ENCODE measurements at places on chromosomes 5 and 9. TPM values are rescaled to one million over a fixed set of nuclear protein-coding genes. Genes with fewer than 3 reads are reported as not detected.

Gene GNA14
- 2.1 TPM for total RNA-seq

Gene SPACA9
- 1.9 TPM for total RNA-seq

Gene MAP3K1
- total RNA-seq, result 17.7 TPM

Gene IFNK
- total RNA-seq, result not detected

Gene SLC6A7
- 0.35 TPM for total RNA-seq

Gene BRD3
- 16.8 TPM for total RNA-seq

Gene STPG3
- total RNA-seq, result not detected

Gene PSD2
- total RNA-seq, result 0.18 TPM

Gene IER5L
- 7.2 TPM for total RNA-seq

Gene FAM174A
- total RNA-seq, result 27.0 TPM

Gene SPATA31C2
- 0.04 TPM for total RNA-seq

Gene FOXD4
- total RNA-seq, result 0.58 TPM

- DNase-seq, result no peak
Measured at GRCh38 chr9:129101279-129101678, 9.3 kb downstream of the CRAT start.

DNA sequence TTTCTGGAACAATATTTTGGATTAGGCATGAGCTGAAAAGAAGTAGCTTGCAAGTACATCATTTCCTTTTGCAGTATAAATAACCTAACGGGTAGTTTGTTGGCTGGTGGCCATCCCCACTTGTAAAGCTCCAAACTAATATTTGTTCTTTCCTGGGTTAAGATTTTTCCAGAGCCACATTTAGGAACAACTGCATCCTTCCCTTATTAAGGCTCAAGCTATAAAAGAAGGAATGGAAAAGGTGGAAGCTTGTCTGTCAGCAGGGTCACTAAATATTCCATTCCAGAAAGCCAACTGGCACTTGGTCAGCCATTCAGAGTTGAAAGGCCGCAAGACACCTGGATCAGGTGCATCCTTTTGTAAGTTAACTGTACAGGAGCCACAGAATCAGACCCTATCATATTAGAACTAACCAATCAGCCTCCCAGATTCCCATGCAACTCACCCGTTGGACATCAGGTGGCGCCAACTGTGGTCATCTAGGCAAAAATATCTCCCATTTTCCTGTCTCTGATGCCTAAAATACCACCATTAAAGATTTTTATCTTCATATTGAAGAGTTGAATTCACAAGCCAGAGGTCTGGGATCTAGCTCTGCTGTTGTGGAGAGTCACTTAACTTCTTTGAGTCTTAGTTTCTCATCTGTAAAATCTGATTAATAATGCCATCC, 82.9 kb downstream of the PTCD2 start:
- peak; percentile 64 for DNase-seq

DNA sequence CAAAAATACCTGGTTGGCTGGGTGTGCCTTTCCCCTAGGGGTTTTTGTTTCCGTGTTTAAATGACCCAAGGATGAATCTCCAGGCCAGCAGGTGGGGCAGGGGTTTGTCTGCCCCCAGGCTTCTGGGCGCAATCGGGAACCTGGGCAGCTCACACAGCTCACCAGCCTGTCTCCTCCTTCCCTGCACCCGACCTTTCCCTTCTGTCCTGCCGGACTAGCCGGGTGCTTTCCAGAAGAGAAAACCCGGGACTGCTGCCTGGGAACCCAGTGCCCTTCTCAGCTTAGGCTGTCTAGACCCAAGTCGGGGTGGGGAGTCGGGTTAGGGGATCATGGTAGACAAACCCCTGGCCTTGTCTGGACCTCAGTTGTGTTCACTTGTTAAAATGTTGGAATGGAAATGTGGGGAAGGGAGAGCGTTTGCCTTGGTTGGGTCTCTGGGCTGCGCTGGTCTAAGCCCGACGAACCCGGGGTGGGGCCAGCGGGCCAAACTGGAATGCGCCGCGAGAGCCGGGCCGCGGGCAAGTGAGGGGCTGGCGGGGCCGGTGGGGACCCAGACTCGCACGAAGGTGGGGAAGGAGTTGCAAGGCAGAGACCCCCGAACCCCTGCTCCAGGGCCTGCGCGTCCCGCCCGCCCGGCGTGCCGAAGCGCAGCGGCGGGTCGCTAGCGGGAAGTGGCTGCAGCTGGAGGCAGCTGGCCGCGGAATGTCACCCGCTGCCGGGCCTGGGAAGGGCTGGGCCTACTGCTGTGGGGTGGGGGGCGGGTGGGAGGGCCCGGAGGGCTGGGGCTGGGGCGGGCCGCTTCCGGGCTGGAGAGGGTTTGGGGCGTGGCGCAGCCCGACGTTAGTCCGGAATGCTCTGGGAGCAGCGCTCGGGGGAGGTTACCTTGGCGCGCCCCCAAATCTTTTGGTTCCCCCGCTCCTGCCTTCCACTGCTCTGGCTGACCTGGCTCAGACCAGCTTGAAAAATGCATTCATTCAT, 84.6 kb downstream of the DAB2IP start:
- DNase-seq, result peak; percentile 88

DNA sequence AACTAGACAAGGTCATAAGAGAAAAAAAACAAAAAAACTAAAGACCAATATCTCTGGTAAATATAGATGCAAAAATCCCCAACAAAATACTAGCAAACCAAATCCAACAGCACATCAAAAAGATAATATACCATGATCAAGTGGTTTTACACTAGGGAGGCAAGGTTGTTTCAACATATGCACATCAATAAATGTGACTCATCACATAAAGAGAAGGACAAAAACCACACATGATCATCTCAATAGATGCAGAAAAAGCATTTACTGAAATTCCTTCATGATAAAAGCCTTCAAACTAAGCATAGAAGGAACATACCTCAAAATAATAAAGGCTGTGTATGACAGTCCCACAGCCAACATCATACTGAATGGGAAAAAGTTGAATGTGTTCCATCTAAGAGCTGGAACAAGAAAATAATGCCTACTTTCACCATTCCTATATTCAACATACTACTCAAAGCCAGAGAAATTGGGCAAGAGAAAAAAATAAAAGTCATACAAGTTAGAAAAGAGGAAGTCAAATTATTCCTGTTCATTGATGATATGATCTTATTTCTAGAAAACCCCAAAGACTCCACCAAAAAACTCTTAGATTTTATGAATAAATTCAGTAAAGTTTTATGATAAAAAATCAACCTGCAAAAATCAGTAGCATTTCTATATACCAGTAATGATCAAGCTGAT, 72.2 kb upstream of the FAM169A start:
- DNase-seq, result no peak

- peak; percentile 18 for DNase-seq
Measured at GRCh38 chr5:176508603-176509002, 28.6 kb downstream of the RNF44 start.

DNA sequence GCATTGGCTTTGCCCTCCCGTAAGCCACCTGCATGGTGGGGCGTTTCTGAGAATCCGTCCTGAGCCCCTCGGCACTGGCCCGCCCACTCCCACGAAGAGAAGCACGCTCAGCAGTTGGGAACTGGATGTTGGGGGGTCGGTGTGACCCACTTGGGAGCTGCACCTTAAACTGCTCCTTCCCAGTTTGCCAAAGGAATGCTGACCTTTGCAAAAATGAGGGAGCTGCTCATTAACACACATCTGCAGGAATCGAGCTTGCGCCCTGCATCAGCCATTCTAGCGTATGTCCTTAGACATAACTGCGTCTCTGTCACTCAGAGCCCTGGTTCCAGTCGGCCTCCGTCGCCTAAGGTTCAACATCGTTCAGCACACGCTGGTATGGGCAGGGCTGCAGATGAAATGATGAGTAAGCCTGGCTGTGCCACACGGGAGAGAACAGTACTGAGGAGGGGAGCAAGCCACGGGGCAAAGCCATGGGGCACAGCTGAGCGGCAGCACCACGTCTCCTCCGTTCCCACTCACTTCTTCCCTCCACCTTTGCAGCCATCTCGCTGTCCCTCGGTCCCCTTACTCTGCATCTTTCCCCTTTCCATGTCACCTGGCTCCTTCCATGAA, 28.8 kb upstream of the NCS1 start:
- DNase-seq, result no peak

DNA sequence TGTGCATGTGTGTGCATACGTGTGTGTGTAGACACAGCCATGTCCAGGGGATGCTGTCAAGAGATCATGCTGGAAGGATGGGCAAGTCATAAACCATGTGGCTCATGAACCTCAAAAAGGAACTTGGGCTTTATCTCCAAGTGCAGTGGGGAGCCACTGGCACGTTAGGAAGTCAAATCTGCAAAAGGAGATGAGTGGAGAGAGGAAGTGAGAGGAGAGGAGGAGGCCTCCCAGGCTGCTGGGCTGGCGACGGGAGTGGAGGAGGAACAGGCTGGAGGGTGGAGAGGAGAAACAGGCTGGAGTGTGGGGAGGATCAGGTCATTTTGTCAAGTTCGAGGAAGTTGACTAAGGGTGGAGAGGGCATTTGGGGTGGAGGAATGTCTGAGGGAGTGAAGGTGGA, 29.2 kb upstream of the TIFAB start:
- no peak for DNase-seq

DNA sequence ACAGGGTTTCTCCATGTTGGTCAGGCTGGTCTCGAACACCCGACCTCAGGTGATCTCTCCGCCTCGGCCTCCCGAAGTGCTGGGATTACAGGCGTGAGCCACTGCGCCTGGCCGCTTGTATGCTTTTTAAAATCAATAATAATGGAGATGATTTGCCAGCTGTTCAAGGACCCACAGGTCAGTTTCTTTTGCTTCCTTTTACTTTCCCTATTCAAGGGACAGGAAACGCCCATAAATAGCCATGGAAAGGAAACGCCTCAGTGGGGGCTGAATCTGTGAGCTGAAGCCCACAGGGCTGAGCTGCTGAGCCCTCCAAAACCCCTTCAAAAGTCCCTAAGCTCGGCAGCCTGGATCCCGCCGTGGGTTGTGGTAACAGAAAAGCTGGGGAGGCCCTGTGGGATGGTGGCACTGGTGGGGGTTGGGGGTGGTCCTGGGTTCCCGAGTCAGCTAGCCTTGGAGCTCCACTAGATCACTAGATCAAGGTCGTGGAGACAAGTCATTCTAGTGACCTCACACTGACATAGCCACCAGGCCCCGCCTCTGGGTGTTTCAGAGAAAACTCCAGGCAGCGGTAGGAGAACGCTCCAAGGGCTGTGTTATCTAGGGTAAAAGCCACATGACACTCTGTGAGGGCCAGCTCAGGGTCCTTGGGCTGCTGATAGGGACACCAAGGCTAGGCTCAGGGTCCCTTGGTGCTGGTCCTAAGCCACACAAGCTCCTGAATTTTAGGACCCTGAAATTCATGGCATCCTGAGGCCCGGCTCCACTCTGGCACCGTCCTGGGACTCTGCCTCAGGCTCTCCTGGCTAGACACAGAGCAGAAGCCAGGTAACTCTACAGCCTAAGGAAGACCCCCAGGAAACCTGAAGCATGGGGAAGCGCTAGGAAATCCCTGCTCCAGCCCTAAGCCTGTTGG, 18.0 kb upstream of the DUSP1 start:
- no peak for DNase-seq

- DNase-seq, result no peak
Measured at GRCh38 chr9:122949696-122950095, 8.9 kb downstream of the RABGAP1 start.

GRCh38 chr9:105392531-105392930, 55.3 kb upstream of the FSD1L start:
- DNase-seq, result no peak

GRCh38 chr9:129109952-129110739, 447 bp downstream of the CRAT start:
- DNase-seq, result peak; percentile 65

DNA sequence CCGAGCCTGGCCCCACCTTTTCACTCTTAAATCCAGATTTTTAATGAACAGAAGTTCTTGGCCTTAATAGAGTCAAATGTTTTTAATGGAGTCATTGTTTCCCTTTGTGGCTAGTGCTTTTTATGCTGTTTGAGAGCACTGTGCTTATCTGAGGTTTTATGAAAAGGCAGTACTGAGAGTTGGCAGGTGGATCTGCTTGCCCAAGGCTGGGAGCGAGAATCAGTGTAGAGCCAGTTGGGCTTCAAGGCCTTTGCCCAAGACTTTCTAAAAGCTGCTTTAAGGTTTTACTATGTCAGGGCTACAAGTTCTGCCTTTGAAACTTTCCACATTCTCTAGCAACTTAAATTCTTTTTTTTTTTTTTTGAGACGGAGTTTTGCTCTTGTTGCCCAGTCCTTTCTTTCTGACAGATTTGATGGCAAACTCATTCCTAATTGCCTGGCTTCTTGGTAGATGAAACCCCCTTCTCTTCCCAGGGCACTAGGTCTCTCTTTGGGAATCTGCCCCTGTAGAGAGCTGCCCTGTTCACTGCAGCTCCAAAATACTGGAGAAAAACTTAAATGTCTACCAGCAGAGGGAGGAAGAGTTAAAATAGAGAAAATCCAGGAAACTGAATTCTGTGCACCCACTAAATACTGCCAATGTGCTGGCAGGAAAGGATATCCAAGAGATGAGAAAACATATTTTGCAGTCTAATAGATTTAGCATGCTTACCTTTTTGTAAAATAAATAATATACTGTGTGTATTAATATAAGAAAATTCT, 36.9 kb upstream of the CDK20 start:
- DNase-seq, result peak; percentile 39

DNA sequence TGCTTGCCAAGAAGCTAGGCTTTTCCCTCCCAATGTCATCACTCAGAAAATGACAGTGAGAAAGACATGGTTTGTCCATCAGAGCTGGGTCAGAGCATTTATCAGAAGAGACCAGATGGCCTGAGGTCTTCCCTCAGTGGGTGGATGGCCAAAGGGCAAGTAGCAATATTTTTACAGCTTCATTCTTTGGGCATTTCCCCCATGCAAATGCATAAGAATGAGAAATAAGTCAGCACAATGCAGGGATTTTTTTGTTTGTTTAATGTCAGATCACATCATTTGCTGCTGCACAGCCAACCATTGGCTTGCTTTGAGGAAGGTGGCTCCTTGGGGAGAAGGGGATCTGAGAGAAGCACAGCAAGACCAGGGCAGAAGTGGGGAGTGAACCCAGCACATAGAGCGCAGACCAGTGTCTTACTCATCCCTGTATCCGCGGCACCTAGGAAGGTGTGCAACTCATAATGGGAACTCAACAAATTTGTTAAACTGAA, 209.6 kb downstream of the SEMA6A start:
- DNase-seq, result no peak

DNA sequence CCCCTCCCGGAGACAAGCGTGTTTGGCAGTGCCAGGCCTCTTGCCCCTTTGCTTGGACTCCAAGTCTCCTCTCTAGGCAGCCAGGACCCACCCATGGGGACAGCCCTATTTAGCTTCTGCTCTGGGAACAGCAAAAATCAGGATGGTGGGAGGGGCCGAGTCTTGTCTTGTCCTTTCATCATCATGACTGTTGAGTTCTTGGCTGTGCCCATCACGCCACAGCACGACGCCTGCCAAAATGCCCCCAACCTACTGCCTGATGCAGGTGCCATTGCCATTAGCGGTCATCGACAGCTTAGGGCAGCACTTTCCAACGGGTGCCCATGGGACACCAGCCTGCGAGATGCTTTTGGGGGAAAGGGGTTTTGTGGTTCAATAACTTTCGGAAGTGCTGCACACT, 18.9 kb downstream of the PLPP7 start:
- no peak for DNase-seq

DNA sequence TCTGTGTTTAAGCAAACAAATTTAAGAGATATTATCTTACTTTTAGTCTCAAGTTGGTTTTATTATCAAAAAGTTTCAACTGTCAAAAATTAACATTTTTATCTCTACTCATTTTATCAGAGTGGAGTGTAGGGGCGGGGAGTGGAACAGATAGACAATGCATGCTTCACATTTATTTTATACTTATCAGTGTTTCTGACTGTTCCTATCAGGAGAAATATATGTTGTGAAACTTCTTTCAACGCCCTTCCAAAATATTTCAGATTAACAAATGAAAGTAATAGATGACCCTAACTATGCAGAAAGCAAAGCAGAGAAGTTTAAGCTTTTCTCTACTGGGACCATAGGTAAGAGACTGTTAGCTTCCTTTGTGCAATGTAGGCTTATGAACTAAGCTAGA, 44.9 kb upstream of the MAST4 start:
- no peak for DNase-seq

- DNase-seq, result no peak
Measured at GRCh38 chr5:139454568-139455290, 7.8 kb downstream of the ECSCR start.
